ENCODE measurements at places on chromosomes 5 and 9.

- H3K36me3 ChIP-seq: no peaks in the 10 kb centered on the region
- no peak overlapping the region for H3K4me3 ChIP-seq
- DNase-seq: no peak
- no peaks in the 10 kb centered on the region for H3K4me1 ChIP-seq
- H3K27me3 ChIP-seq: no peaks in the 10 kb centered on the region
Measured at GRCh38 chr9:34139477-34140146, 13.1 kb upstream of the DCAF12 start.

- H3K4me3 ChIP-seq: no peak overlapping the region
- no peak for DNase-seq
- H3K27ac ChIP-seq: no peak overlapping the region
- no peaks in the 10 kb centered on the region for H3K4me1 ChIP-seq
Measured at GRCh38 chr9:76866689-76867088, 39.2 kb downstream of the PRUNE2 start.

DNA sequence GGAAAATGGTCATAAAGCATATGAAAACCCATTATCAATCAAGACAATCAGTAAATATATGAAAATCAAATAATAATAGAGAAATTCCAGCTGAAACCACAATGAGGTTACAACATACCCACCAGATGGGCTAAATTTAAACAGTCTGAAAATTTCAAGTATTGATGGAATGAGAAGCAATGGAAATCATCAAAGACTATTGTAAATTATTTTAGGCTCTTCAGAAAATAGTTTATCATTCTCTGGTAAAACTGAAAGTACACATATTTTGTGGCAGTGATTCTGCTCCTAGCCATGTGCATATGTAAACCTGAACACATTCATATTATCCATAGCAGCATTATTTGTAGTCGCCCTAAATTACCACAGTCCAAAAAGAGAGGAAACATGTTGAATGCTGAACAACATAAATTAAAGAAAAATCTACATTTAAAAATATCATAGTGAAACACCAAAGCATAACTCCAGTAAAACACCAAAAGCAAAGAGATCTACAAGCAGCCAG is 215.3 kb downstream of the PRELID2 start:
- no peaks in the 10 kb centered on the region for H3K36me3 ChIP-seq
- DNase-seq: no peak
- H3K27me3 ChIP-seq: no peaks in the 10 kb centered on the region
- H3K4me1 ChIP-seq: no peaks in the 10 kb centered on the region
- no peak overlapping the region for H3K27ac ChIP-seq

- DNase-seq: no peak
- H3K27me3 ChIP-seq: no peaks in the 10 kb centered on the region
- H3K36me3 ChIP-seq: no peaks in the 10 kb centered on the region
- H3K4me1 ChIP-seq: no peaks in the 10 kb centered on the region
- H3K4me3 ChIP-seq: no peak overlapping the region
Measured at GRCh38 chr5:178340187-178340586, 107.6 kb upstream of the PHYKPL start.

DNA sequence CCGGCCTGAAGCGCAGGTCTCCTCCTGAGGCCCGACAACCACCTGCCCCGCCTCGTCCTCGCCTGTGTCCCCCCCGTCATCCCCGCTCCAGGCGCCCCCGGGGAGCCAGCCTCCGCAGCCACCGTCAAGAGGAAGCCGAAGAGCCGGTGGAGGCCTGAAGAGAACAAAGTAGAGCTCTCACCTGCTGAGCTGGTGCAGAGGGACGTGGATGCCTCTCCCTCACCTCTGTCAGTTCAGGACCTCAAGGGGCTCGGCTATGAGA is 169.9 kb downstream of the HINT1 start:
- no peak for DNase-seq
- H3K36me3 ChIP-seq: no peaks in the 10 kb centered on the region
- no peaks in the 10 kb centered on the region for H3K4me1 ChIP-seq

DNA sequence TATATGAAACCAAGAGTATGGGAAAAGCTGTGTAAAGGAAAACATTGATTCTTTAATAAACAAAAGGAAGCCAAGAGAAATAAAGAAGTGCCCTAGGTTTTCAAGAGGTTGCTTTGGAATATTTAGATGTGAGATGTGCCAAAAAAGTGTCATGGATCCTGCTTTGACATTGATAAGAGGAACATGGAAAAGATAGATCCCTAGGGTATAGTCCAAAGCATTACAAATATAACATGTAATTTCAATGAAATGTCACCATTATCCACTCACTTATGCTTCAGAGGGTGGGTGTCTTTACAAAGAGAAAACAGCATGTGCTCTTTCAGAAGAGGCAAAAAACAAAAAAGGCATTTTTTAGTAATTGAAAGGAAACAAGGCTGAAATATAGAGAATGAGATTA is 1196.7 kb downstream of the EFNA5 start:
- H3K27ac ChIP-seq: no peak overlapping the region
- no peak for DNase-seq
- H3K27me3 ChIP-seq: no peaks in the 10 kb centered on the region
- no peaks in the 10 kb centered on the region for H3K36me3 ChIP-seq

DNA sequence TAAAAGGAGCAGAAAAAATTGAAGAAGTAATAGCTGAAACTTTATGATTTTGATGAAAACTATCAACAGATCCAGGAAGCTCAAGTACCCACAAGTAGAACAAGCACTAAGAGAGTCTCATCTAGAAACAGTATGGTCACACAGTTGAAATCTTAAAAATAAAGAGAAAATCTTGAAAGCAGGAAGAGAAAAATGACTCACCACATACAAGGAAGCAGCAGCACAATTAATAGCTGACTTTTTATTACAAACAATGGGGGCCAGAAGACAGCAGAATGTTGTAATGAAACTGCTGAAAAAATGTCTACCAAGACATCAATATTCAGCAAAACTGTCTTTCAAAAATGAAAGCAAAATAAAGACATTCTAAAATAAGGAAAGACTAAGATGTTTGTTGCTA is 1108.3 kb upstream of the DMAC1 start:
- no peaks in the 10 kb centered on the region for H3K4me1 ChIP-seq
- DNase-seq: no peak
- H3K27ac ChIP-seq: no peak overlapping the region
- H3K27me3 ChIP-seq: no peaks in the 10 kb centered on the region

DNA sequence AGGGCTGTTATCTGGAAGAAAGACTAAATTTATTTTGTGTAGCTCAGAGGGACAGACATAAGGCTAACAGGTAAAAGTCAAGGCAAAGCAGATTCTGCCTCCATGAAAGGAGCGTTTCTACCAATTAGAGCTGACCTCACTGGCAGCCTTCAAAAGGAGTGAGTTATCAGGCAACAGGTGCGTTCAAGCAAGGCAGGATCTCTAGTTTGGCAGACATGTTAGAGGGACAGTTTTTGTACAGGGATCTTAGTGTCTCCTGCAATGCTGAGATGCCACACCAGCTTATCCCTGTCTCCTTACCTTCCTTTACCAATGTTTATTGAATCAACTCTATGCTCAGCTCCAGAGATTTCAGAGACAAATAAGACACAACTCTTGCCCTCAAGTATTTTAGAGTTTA is 73.8 kb downstream of the NRG2 start:
- no peaks in the 10 kb centered on the region for H3K36me3 ChIP-seq
- DNase-seq: no peak
- no peaks in the 10 kb centered on the region for H3K4me1 ChIP-seq
